Activated CD4-positive, alpha-beta T cell treated with anti-CD3 and anti-CD28 coated beads, Interleukin-2, amount 50 U/mL, for 4 hours (primary cell): ENCODE measurements at places on chromosomes 3 and 15.
A peak's percentile ranks its signal among the peaks of the same experiment; 100 is the strongest.

- no peak for DNase-seq
These were observed 103.0 kb downstream of the GBE1 start for GRCh38 chr3:81658322-81658997.

DNA sequence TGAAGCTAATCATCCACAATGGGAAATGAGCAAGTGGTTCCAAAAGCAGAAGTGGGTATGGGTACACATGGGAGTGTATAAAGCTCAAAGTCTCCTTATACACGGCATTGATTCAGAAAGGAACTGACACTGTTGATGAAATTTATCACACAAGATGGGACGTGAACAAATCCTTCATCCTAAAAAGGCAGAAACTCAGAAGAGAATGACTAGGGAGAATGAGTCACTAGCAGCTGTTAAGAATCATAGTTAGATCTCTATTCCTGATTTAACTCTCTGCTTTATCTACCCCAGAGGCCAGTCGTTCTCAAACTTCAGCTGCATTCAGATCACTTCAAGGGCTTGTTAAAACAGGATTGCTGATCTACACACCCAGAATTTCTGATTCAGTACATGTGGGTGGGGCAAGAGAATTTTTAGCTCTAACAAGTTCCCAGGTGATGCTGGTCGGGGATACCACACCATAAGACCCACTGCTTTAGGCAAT lies 97.7 kb upstream of the PHLDB2 start:
- DNase-seq: no peak

GRCh38 chr15:38005953-38006808 lies 71.7 kb downstream of the TMCO5A start:
- DNase-seq: no peak

DNA sequence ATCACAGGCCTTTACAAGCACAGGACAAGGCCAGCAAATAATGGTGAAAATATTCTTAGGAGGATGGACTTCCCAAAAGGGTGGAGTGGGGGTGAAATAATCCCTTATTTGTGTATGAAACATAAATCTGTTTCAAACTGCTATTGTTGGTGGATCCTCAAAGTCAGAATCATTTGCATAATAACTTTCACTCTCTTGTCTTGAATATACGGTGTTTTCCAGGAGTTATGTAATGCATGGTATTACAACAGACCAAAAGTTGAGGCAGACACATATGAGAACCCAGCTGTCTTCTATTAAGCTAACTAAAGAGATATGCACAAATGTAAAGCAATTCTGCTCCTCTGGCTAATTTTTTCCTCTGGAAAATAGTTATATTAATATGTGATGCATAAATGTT lies 57.7 kb downstream of the PRTG start:
- no peak for DNase-seq

DNA sequence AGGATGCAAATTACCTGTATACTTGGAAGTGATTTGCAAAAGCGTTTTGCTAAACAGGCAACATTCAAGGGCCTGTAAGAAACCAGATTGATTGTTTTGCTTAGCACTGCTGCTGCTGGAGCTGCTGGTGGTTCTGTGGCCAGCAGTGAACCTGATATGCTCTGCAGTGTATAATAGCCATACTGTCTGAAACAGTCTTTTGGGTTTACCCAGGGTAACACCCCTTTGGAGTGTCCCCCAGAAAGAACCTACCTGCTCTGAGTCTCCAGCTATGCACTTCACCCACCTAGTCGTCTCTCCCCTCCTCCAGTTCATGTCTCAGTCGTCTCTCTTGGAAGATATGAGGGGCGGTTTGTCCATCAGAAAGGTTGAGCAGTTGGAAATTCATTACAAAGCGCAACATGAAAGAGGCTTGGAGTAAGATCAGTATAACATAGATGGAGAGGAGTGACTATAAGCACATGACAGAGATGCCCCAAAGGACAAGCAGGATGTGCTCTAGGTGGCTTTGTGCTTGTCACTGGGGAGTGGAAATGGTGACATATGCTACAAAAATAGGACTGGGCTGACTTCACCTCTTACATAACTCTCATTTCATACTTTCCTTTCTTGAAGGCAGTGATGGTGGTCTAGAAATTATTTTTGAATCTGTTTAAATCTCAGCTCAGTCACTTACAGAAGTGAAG lies 3.8 kb downstream of the MKRN2 start:
- no peak for DNase-seq

GRCh38 chr15:28895146-28895545 lies 9.4 kb downstream of the APBA2 start:
- DNase-seq: no peak

- DNase-seq: no peak
These were observed 54.0 kb downstream of the TAFA4 start for GRCh38 chr3:68878322-68878721.

GRCh38 chr15:51621936-51622603 lies 501 bp downstream of the DMXL2 start:
- no peak for DNase-seq

GRCh38 chr3:72339670-72340030 lies 508.6 kb downstream of the SHQ1 start:
- DNase-seq: no peak

- DNase-seq: no peak
These were observed 48.8 kb downstream of the PDE8A start for GRCh38 chr15:85030301-85030929.

DNA sequence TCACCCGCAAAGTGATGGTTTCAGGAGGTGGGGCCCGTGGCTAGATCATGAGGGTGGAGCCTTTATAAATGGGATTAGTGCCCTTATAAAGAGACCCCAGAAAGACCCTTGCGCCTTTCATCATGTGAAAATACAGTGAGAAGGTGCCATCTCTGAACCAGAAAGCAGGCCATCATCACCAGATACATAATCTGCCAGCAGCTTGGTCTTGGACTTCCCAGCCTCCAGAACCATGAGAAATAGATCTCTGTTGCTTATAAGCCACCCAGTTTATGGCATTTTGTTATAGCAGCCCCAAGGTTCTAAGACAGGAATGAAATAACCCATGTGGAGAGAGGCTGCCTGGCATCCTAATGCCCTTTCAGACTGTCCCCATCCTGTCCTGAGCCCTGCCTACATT lies 127.8 kb upstream of the SMAD3 start:
- no peak for DNase-seq

GRCh38 chr3:125110016-125110875 lies 54.4 kb upstream of the HEG1 start:
- DNase-seq: no peak

- no peak for DNase-seq
These were observed 325.3 kb downstream of the THSD4 start for GRCh38 chr15:71440489-71441110.

DNA sequence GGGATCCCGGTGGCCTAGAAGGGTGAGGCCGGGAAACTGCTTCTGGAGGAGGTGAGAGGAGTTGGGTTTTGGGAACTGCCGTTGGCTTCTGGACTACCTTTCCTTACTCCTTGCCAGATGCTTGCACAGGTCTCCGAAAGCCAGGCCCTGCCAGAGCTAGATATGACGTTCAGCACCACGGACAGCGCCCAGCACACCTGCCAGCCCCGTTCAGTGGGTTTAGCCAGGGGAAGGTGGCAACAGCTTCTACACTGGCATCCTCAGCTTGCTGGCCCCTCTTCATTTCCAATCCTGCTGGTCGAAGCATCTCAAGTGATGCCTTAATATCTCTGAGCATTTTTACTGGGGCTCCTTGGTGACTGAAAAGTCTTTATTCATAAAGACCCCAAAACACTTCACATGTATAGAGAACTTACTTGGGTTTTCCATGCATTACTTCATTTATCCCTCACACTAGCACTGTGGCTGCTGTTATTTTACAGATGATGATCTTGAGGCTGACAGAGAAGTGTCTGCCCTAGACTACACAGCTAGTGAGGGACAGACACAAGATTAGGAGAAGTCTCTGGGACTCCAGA lies 21.9 kb downstream of the HCN4 start:
- DNase-seq: peak; percentile 54

DNA sequence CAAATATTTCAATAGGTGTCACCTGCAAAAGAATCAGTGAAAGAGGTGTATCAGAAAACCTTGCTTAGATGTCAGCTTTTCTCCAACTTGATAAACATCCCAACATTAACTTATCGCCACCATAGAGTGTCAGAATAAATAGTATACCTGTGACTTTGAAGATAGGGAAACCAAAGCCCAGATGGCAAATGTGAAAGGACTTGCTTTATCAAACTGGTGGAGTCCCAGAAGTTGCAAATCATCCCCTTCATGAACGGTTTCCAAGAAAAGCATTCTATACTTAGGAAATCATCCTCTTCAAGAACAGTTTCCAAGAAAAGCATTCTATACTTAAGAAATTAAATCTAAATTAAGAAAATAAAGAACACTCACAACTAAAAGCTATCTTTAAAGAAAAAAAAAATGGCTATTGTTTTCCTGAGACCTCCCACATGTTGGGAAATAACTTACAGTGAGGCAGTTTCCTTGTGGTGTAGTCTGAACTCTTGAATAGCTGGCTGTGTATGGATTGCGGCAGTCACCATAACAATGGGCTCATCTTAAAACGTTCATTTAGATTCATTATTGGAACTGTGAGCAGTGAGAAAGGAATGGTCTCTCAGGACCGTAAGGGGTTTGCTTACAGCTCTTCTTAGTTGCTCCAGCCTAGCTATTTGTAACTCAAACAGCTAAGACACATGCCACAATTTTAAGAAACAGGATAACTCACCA lies 56.5 kb downstream of the GHSR start:
- no peak for DNase-seq

- DNase-seq: no peak
These were observed 217.7 kb downstream of the MEIS2 start for GRCh38 chr15:36882487-36883131.

GRCh38 chr3:27708250-27708649 lies 13.9 kb downstream of the EOMES start:
- DNase-seq: no peak

DNA sequence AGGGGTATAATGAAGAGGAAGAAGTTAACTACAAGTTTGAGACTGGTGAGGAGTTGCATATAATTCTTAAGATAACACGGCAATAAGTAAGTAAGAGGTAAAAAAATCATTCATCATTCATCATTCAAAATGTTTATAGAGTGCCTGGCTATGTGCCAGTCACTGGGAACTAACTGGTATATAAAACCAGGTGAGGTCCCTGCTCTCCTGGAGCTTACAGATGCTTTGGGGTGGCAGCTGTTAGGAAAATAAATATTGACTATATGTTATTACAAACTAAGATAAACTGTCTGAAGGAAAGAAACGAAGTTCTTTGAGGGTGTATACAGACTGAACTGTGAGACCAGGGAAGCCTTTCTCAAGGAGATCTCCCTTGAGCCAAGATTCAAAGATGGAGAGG lies 2.9 kb downstream of the CASR start:
- DNase-seq: no peak

GRCh38 chr15:45179221-45179985 lies 8.4 kb downstream of the SHF start:
- peak; percentile 47 for DNase-seq

DNA sequence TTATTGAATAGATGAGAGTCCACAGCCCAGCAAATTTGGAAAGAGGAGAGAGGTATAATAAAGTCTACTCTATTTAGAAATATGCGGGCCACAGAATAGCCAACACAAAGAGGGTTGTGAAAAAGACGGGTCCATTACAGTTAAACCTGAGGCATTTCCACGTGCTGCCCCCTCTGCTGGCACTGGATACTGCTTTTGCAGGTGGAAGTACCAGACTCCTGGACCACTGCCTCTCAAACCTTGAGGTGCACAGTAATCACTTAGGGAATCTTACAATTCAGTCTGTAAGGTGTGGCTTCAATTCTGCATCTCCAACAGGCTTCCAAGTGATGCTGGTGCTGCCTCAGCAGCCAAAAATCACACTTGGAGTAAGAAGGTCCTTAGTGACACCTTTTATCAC lies 3.0 kb upstream of the TFDP2 start:
- no peak for DNase-seq

DNA sequence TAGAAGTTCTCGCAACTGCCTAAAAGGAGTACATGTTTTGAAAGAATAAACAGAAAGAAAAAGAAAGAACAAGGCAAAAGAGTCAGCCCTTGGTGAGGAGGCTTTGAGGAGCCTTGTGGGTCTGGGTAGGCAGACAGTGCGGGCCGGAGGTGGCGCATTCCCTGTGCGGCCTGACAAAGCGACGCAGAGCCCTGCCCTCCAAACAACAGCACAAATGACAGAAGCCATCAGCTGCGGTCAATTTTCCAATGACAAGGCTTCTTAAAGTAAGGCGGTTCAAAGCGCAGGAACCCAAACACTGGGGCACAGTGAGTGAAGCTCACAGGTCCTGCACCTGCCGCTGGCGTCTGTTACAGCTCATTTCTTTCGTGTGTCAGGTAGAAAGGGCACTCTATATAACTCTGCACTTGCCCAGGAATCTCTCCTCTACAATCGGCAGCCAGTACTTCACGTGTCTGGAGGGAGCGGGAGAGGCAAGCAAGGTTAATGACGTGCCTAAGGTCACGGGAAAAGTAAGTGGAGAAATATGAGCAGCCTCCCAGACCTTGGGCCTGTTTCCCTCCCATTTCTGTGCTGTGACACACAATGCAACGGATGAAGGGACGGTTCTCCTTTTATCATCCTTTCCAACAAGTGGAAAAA lies 178.1 kb downstream of the OPA1 start:
- no peak for DNase-seq

- no peak for DNase-seq
These were observed 380.2 kb downstream of the ULK4 start for GRCh38 chr3:41581700-41582099.

DNA sequence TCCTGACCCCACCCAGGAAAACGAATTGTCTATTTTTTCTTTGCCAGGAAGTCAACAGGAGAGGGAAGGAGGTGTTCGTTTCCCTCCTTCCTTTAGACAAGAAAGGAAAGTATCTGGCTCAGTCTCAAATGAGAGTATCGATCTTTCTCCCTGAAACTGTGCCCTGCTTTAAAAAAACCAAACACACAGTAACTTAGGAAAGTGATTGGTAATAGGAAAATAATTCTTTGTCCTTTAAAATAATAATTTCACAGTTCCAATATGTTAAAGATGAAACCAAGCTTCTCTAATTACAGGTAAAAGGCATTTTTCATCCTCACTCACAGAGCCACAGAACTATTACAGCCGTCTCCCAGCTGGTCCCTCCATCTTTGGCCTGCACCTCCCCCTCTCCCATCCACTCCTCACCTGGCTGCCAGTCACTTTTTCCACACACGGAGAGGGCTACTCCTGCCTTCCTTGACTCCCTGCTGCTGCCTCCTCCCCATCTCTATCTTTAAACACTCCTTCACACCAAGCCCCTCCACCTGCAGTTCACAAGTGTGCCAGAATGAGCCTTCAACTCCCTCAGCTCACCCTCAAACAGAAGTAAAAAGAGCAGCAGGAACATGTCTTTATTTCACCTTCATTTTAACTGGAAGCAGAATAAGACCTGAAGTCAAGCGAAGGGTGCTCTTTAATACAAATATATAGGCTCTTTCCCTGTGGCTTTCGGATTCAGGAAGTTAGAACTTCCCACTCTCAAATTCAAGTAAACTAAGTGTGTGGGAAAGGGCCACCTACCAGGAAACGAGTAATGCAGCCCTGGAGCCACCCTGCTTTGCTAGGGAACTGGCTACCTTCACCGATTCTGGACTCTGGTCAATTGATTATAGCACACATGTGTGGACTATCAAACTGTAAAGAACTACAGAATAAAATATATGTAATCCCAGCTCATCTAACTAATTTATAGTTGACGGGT lies 116.4 kb downstream of the SENP2 start:
- no peak for DNase-seq
